Hematopoietic multipotent progenitor cell treated with erythropoietin and hydrocortisone succinate and interleukin-3 and kit ligand, for 6 days (in vitro differentiated cells): ENCODE measurements at places on chromosomes 4 and X.

GRCh38 chr4:73870768-73871167 lies 1.6 kb downstream of the CXCL1 start:
- DNase-seq, result no peak

DNA sequence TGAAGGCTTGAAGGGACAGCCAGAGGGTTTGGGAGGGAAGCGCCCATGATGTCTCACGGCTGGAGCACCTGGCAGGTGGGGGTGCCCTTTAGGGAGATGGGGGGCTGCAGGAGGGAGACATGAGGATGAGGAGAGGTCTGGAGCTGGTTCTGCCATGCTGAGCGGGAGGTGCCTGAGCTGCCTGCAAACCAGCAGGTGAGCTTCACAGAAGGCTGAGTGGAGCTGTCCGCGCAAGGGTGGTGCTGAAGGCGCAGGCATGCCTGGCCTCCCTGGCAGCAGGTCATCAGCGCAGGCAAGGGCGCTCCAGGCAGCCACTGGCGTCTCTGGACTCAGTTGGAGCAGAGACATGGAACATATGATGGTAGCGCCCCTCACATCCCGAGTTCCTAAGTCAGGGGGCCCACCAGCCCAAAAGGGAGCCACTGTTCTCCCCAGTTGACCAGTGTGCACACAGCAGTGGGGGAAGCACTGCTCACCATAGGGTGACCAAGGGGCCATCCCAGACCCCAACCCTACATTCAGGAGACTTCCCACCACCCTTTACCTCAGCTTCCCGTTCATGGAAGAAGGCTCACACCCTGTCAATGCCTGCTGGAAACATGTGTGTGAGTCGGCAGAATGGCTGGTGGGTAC lies 25.8 kb downstream of the ADRA2C start:
- DNase-seq, result peak; percentile 59

DNA sequence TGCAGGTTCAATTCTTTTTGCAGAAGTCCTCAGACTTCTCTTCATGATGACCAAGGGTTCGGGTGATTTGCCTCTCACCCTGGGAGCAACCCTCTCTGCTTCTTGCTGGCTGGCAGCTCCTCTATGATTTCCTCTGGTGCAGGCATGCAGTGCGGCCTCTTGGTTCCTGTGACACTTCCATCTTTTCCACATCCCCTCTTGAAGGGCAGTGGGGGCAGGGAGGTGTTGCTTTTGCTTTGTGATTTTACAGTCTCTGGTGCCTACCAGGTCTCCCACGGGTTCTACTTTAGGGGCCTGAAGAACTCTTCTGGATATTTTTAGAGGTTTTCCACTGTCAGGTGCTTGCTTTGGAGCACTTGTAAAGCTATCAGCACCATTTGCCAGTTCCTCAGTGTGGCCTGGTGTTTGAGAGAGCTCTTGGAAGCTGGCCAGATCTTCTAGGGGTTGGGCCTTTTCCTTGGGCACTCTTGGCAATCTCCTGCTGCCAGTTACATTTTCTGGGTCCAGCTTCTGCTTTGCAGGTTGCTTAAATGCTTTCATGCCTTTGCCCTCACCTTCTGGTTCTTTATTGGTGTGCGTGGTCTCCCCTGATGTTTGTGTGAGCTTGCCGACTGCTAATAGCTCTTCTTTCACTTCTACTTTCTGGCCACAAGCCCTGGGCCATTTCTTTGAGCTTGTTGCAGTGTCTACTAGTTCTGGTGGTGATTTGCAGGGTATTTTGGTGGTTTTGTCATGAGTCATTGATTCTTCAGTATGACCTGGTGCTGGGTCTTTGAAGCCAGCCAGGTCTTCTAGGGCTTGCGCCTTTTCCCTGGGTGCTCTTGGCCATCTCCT lies 11.5 kb upstream of the CHST7 start:
- DNase-seq, result peak; percentile 88

GRCh38 chrX:55342533-55343501 lies 78.1 kb upstream of the PAGE3 start:
- DNase-seq, result peak; percentile 43

- DNase-seq, result no peak
Observed at GRCh38 chrX:42496239-42496638, 281.7 kb downstream of the PPP1R2C start.

DNA sequence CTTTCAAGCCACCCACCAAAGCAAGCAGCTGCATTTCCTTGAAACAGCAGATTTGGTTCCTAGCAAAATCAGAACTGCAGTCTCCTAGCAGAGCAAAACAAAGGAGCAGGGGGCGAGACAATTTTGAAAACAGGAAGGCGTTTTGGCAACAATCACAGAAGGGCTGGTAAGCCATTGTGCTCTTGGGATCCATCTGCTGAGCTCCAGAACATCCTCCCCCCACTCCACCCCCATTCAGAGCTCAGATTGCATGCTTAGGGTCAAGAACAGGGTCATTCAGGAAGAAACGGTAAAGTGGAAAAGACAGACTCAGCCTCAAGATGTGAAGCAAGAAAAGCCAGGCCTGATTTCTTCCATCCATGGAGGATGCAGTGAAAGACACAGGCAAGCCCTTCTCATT lies 7.6 kb upstream of the PCDH19 start:
- DNase-seq, result no peak

GRCh38 chrX:100477958-100478357 lies 67.9 kb upstream of the PCDH19 start:
- DNase-seq, result no peak

GRCh38 chr4:179123084-179123483 lies 1680.8 kb upstream of the AGA start:
- no peak for DNase-seq

- no peak for DNase-seq
Observed at GRCh38 chr4:94472056-94472826, 20.5 kb downstream of the PDLIM5 start.

DNA sequence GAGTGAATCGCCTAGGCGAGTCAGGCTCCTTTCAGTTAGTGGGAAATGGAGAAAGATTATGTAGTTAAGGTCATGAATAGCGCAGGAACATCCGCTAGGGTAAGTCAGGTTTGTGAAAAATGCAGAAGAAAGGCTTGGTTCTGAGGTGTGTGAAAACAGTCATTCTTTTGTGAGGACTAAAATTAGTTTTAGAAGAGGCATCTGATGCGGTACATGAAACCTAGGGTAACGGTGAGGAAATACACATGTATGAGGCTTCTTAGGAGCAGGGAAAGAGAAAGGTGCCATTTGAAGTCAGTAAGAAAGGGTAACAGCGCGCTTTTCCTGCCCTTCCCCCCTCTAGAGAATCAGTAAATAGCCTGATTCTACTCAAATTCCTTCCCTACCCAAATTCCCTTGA lies 570 bp upstream of the RNF128 start:
- no peak for DNase-seq

DNA sequence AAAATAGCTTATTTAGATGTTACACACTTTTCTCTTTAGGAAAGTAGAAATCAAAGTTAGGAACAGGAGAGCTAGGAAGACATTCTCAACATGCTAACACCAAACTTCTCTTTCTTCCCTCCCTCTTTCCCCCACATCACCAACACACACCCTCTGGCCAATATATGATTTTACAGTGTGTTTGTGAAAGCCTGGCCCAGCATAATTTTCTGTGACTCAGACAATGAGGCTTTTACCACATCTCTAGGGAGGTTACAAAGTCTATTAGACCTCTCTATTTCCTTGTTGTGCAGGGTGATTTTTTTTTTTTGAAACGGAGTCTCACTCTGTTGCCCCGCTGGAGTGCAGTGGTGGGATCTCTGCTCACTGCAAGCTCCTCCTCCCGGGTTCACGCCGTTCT lies 189.9 kb downstream of the AASDH start:
- DNase-seq, result no peak

DNA sequence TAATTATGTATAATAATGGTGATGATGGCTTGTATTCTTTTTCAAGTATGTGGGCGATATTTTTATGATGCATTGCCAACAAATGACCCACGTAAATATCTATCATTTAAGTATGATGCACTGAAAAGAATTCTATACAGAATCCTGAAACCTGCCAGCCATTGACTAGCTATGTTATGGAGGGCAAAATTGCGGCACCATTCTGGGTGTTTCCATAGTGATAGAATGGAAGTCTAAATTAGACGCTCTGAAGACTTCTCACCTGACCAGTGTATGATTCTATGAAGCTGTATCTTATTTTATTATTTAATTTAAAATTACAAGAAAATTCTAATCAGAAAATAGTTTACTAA lies 677 bp upstream of the CENPC start:
- peak; percentile 44 for DNase-seq

DNA sequence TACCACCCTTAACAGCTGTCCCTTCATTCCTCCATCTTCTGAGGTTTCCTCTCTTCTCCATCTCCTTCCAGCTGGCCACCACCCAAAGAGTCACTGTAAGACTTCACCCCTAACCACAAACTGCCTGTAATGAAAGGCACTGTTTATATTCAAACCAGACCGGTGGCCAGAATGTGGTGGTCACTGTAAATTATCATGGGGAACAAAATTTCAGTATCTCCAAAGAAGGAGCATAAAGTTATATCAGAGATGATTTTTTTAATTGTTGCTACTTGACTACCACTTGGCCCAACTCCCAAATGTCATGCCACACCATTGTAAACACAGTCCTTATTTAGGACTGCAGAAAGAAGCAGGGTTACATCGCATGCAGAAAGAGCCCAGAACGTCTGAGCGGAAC lies 44.8 kb downstream of the SMARCA1 start:
- no peak for DNase-seq

- no peak for DNase-seq
Observed at GRCh38 chr4:7700665-7701064, 239.0 kb downstream of the AFAP1 start.

DNA sequence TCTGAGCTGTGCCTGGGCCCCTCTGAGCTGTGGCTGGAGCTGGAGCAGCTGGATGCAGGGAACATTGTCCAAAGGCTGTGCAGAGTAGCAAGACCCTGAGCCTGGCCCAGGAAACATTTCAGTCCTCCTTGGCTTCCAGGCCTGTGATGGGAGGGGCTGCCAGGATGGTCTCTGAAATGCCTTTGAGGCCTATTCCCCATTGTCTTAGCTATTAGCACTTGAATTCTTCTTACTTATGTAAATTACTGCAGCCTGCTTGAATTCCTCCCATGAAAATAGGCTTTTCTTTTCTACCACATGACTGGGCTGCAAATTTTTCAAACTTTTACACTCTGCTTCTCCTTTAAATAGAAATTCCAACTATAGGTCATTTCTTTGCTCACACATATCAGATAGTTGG lies 349.8 kb upstream of the KLHL4 start:
- no peak for DNase-seq

GRCh38 chrX:39133971-39134370 lies 332.7 kb downstream of the MID1IP1 start:
- DNase-seq, result peak; percentile 17

DNA sequence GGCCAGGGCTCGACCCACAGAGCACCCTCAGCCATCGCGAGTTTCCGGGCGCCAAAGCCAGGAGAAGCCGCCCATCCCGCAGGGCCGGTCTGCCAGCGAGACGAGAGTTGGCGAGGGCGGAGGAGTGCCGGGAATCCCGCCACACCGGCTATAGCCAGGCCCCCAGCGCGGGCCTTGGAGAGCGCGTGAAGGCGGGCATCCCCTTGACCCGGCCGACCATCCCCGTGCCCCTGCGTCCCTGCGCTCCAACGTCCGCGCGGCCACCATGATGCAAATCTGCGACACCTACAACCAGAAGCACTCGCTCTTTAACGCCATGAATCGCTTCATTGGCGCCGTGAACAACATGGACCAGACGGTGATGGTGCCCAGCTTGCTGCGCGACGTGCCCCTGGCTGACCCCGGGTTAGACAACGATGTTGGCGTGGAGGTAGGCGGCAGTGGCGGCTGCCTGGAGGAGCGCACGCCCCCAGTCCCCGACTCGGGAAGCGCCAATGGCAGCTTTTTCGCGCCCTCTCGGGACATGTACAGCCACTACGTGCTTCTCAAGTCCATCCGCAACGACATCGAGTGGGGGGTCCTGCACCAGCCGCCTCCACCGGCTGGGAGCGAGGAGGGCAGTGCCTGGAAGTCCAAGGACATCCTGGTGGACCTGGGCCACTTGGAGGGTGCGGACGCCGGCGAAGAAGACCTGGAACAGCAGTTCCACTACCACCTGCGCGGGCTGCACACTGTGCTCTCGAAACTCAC lies 3.6 kb downstream of the MID1IP1 start:
- peak; percentile 35 for DNase-seq

GRCh38 chrX:153336121-153336894 lies 2.4 kb downstream of the ZNF275 start:
- no peak for DNase-seq

GRCh38 chrX:103362474-103362873 lies 6.2 kb downstream of the TCEAL9 start:
- no peak for DNase-seq

DNA sequence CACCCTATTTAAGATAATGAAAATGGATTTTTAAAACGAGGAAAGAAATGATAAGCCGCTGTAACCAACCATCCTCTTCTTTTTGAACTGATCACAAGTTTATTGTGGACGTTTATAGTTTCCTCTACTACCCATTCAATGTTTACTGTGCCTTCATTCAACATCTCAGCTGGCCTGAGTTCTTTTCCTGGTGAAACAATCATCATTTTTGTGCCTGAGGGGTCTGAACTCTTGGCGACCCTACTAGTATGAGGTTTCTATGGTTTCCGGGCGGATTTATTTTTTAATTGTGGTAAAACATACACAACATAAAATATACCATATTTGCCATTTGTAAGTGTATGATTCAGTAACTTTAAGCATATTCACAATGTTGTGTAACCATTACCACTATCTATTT lies 100.7 kb downstream of the SPRY1 start:
- DNase-seq, result no peak

DNA sequence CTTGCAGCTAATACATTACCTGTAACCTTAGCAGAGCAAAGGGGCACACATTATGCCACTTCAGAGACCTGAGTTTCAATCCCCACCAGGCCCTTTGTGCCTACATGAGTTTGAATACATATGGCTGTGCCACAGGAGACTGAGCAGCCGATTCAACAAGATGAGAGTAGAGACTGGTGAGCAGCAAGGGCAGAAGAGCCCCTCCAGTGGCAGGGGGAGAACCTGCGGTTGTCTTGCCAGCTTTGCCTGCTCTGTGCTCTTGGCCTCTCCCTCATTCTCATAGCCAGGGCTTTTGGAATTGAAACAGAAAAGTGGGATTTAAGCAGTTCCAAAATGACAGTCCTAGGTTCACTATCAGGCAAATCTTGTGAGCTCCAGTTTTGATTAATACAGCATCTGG lies 52.3 kb upstream of the CLNK start:
- no peak for DNase-seq

GRCh38 chr4:107213410-107213809 lies 177.3 kb upstream of the DKK2 start:
- no peak for DNase-seq

- DNase-seq, result no peak
Observed at GRCh38 chr4:23876418-23877089, 13.3 kb downstream of the PPARGC1A start.

GRCh38 chrX:124280294-124280902 lies 52.1 kb upstream of the TEX13D start:
- DNase-seq, result no peak

DNA sequence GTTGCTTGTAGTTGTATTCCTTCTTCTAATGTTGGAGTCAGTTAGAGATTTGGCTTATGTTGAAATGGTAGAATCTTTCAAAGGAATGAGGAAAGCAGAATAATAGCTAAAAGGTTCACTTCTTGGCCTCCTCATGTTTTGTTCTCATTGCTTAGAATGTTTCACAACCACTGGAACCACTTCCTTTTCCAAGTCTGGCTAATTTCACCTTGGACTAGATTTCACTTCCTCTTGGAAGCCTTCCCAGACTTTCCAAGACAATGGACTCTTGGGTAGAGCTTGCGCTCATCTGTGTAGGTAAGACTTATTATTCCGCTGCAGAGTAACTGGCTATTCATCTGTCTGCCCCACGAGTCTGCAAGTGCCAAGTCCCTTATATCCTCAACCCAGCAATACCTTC lies 8.3 kb downstream of the SPATA18 start:
- DNase-seq, result no peak

GRCh38 chr4:152459326-152459725 lies 76.6 kb downstream of the FBXW7 start:
- no peak for DNase-seq
